ENCODE measurements at places on chromosomes 4 and X.

GRCh38 chr4:17370818-17371217, 141.1 kb downstream of the QDPR start:
- DNase-seq: no peak

DNA sequence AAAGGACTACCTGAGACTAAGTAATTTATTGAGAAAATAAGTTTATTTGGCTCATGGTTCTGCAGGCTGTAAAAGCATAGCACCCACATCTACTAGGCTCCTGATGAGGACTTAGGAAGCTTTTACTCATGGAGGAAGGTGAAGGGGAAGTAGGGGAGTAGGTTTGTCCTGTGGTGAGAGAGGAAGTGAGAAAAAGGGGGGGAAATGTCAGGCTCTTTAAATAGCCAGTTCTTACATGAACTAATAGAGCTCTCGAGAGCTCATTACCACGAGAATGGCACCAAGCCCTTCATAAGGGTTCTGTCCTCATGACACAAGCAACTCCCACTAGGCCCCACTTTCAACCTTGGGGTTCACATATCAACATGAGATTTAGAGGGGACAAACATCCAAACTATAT, 125.5 kb upstream of the NRK start:
- no peak for DNase-seq

GRCh38 chrX:40303256-40304077, 205.7 kb upstream of the BCOR start:
- DNase-seq: no peak

DNA sequence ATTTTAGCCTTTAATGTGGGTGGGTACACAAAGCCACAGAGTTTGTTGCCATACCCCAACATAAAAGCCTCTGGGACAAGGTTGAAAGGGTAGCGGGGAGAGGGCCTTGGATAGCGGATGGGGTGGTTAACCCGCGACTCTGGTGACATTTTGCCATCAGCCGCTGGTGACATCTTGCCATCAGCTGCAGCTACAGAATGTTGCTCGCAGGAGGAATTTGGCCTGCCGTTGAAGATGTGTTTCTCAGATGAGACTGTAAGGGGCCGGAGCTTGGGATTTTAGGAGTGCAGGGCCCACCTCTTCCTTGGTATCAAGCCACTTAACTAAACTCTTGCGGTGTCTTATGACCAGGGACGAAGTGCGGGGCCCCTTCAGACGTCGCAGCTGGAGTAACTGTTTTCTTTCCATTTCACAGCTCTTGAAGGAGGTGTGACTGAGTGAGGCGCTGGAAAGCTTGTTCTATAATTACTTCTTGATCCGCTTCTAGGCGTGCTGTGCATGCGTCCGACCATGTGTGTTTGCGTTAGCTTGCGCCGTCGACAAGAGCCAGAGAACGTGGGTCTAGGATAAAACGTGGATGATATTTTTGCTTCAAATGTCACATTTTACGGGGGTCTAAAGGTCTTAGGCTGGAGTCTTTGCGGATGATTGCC, 820 bp upstream of the RASL11B start:
- DNase-seq: no peak

- DNase-seq: no peak
Observed at GRCh38 chr4:112279882-112280315, 5.8 kb downstream of the TIFA start.

GRCh38 chr4:134426821-134427220, 225.2 kb upstream of the PABPC4L start:
- DNase-seq: no peak

DNA sequence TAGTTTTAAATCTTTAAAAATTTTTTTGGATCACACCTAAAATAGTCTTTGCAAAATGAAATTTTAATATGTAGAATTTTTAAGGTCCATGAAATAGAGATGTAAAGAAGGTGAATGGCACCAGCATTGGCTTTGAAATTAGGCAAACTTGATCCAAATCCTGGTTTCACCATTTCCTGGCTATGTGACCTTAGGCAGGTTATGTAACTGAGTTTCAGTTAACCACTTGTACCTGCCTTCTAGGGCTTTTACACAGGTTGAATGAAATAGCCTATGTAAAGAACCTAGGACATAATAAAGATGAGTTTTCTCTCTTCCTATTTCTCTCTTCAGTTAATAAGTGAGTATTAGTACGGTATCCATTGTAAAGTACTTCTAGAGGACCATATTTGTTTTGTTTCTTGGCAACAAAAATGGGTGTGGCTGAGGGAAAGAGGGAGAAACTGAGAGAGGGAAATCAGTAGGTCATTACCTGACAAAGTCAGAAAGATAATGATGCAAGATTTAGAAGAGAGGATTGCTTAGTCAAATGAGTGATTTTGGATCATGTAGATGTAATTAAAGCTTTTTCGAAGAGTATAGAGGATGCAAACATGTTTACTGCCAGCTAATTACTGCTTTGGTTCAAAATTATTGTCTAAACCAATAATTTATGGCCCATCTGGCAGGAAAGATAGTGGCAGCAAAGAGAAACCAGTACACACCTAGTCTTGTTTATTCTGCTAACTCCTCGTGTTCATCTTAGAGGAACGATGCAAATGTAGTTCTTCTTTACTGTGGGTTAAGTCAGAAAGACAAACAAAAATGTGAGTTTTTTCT, 81.9 kb downstream of the PDLIM5 start:
- no peak for DNase-seq

GRCh38 chrX:133892337-133892736, 93.1 kb downstream of the GPC3 start:
- DNase-seq: no peak

- no peak for DNase-seq
Observed at GRCh38 chr4:40462326-40462725, 127.2 kb downstream of the CHRNA9 start.

GRCh38 chrX:68238568-68238967, 194.7 kb downstream of the OPHN1 start:
- DNase-seq: no peak

DNA sequence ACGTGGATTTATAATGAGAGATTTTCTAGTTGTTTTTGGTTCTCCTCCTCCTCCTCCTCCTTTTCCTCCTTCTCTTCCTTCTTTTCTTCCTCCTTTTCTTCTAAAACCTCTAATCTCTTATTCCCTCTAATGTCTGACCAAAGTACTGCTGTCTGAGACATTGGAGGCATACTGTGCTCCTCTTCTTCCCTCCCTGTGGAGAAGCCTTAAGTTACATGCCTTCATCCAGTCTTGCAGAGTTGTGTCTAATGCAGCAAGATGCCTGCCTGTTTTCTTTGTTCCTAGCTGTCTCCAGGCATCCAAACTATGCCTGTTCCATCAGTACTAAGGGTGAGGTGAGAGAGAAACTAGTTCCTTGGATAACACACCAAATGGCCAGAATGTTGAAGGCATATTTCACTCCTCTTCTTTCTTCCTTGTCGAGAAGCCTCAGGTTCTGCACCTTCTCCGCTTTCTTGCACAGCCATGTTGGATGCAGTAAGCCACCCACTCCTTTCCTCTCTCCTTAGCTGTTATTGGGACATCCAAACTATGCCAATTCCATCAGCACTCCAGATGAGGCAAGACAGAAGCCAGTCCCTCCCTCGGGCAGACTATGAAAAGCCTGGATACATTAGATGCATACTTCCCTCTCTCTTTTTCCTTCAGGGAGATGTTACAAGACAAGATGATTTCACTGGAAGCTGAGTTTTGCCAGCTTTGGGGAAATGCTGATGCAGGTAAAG, 285.7 kb upstream of the TRAM1L1 start:
- DNase-seq: no peak

GRCh38 chrX:10636337-10636736, 16.0 kb upstream of the MID1 start:
- no peak for DNase-seq

DNA sequence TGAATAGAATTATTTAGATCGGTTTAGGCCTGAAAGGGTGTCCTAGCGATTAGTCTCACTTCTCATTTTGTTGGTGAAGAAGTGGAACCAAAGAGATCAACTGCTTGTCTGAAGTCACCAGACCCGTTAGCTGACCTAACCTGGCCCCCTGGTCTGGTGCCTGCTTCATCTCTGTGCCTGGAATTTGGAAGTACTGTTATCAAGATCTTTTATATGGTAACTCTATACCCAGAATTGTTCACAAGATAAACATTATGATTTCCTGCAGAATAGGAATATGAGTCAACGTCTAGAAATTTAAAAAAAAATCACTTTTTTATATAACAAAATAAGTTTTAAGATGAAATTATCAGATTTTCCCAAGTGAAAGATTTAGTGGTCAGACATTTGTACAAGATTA, 37.2 kb downstream of the LRP2BP start:
- no peak for DNase-seq

DNA sequence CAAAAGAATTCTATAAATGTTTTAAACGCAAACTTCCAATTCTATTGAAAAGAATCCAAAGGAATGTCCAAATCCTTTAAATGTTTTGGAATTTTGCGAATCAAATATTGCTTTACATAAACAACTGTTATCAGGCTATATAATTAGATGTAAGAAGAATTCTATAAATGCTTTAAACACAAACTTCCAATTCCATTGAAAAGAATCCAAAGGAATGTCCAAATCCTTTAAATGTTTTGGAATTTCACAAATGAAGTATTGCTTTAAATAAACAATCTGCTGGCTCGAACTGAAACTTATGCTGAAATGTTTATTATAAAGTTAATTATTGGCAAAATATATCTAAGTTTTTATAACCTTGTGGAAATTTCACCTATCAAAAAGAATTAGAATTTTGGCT, 16.1 kb downstream of the DAPP1 start:
- no peak for DNase-seq

Data from stimulated activated CD8-positive, alpha-beta memory T cell treated with anti-CD3 and anti-CD28 coated beads, Interleukin-4, amount 100 ng/mL, for 1 hour (primary cell).